ENCODE measurements at places on chromosomes 2 and 18. TPM values are rescaled to one million over a fixed set of nuclear protein-coding genes. Genes with fewer than 3 reads are reported as not detected.

DNA sequence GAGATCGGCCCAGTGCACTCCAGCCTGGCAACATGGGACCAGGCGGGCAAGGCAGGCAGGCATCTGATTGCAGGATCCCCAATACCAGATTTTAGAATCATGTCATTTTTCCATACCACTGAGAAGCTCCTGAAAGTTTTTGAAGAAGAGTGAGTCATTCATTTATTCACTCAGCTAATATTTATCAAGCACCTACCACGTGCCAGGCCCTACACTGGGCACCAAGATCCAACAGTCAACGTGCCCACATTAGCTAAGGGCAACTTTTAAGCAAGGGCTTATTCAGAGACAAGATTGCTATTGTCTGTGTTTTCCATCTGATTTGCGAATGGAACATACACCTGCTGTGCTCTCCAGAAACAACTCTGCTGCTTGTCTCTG is 126.8 kb upstream of the LGALSL start:
- no peak overlapping the region for H3K4me3 ChIP-seq
- H3K4me1 ChIP-seq: peaks cover 7% of the 10 kb centered on the region
- peaks cover 12% of the 10 kb centered on the region for H3K27me3 ChIP-seq
- DNase-seq: no peak
- no peaks in the 10 kb centered on the region for H3K36me3 ChIP-seq
- H3K27ac ChIP-seq: no peak overlapping the region

GRCh38 chr2:126799301-126799700 is 99.4 kb upstream of the TEX51 start:
- H3K4me3 ChIP-seq: no peak overlapping the region
- no peaks in the 10 kb centered on the region for H3K27me3 ChIP-seq
- DNase-seq: no peak
- H3K4me1 ChIP-seq: no peaks in the 10 kb centered on the region
- no peak overlapping the region for H3K27ac ChIP-seq
- H3K36me3 ChIP-seq: no peaks in the 10 kb centered on the region

GRCh38 chr2:222351035-222351434 is 52.2 kb upstream of the PAX3 start:
- no peaks in the 10 kb centered on the region for H3K27me3 ChIP-seq
- no peak for DNase-seq
- H3K36me3 ChIP-seq: no peaks in the 10 kb centered on the region

DNA sequence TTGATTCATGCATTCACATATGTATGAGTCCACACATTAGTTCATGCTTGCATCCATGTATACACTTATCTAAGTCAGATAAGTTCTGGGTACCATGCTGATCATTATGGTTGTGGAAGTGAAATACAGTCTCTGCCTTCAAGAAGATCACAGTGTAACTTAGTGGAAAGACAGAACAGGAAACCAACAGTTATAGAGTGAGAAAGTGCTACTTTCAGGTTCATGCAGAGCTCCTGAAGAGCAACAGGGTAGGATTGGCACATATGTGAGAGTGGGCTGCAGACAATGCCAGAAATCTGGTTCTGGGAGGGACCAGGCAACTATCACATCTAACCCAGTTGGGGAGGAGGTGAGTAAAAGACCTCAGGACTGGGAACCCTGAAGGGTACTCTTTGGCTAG is 35.4 kb upstream of the PGAP1 start:
- DNase-seq: no peak
- H3K27ac ChIP-seq: no peak overlapping the region
- H3K36me3 ChIP-seq: no peaks in the 10 kb centered on the region
- H3K4me1 ChIP-seq: no peaks in the 10 kb centered on the region
- H3K4me3 ChIP-seq: no peak overlapping the region

DNA sequence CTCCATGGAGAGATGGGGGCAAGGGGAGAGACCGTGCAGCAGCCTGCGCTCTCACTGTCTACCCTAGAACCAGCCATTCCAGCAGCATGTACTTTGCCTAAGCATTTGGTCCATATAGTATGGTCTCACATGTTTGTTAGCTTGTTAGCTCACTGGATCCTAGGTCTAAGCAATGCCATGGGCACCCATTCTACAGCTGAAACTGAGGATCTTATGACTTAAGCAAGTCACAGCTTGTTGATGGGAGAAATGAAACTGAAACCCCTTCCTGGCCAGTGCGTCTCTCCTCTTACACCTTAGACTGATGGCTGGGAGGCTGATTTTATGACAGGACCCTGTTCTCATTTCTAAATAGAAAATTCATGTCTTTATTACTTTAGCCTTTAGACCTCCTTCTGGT is 90.1 kb downstream of the EPAS1 start:
- no peak overlapping the region for H3K4me3 ChIP-seq
- no peak for DNase-seq
- H3K27ac ChIP-seq: no peak overlapping the region
- H3K4me1 ChIP-seq: peaks cover 7% of the 10 kb centered on the region
- no peaks in the 10 kb centered on the region for H3K27me3 ChIP-seq
- H3K36me3 ChIP-seq: peaks cover 20% of the 10 kb centered on the region

DNA sequence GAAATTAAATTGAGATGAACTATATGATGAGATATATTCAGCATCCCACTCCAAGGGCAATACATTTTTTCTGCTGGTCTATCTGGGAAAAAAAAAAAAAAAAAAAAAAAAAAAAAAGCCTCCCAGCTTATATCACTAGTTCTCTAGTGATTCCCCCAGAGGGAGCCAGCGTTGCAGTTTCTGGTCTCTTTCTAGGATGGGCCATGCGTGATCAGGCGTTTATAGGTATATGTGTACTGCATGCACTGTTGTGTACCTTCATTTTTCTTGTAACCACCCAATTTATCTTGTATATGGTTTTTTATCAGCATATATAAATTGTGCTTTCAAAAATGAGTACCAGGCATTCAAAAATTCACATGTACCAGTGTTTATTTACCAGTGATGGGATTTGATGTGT is 35.1 kb downstream of the DCDC2C start:
- no peaks in the 10 kb centered on the region for H3K36me3 ChIP-seq
- no peak overlapping the region for H3K4me3 ChIP-seq
- no peaks in the 10 kb centered on the region for H3K27me3 ChIP-seq
- peak; percentile 23 for DNase-seq
- no peak overlapping the region for H3K27ac ChIP-seq
- no peaks in the 10 kb centered on the region for H3K4me1 ChIP-seq

- no peak within 1 kb of the TSS for H3K4me3 ChIP-seq
- no peaks in the 10 kb centered on the region for H3K4me1 ChIP-seq
- H3K36me3 ChIP-seq: no peaks in the 10 kb centered on the region
- no peak for DNase-seq
Observed at GRCh38 chr2:218166791-218167190, at the start of gene CXCR1. CXCR1 (minus strand) TSS chr2:218166962; CDS start chr2:218165211, 1,751 bp downstream.

GRCh38 chr2:224781400-224781799 is 65.2 kb upstream of the CCDC195 start:
- H3K27ac ChIP-seq: no peak overlapping the region
- H3K4me3 ChIP-seq: no peak overlapping the region
- no peaks in the 10 kb centered on the region for H3K4me1 ChIP-seq
- H3K27me3 ChIP-seq: no peaks in the 10 kb centered on the region

GRCh38 chr2:159109517-159109916 is 141.1 kb downstream of the TANC1 start:
- H3K36me3 ChIP-seq: peaks cover 2% of the 10 kb centered on the region
- no peaks in the 10 kb centered on the region for H3K4me1 ChIP-seq
- H3K4me3 ChIP-seq: no peak overlapping the region
- H3K27ac ChIP-seq: no peak overlapping the region
- no peaks in the 10 kb centered on the region for H3K27me3 ChIP-seq
- DNase-seq: no peak

- no peaks in the 10 kb centered on the region for H3K4me1 ChIP-seq
- H3K27me3 ChIP-seq: no peaks in the 10 kb centered on the region
- DNase-seq: no peak
Observed at GRCh38 chr2:148301362-148301761, 280.5 kb downstream of the MBD5 start.

DNA sequence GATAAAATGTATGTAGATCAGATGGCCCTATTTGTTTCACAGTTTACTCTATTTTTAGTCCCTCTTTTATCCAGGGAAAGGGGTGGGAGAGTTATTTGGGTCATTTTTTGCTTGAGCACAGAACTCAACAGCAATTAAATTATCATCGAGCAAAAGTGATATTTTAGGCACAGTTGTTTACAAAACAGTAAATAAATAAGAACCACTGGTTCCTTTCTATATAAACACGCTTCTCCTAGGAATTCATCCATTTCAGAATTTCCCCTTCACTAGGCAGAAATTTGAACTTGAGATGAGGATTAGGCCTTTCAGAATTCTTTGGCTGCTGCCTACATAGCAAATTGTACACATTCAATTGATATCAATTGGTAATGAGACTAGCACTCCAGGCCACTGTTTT is 812.4 kb downstream of the CNTNAP5 start:
- no peaks in the 10 kb centered on the region for H3K4me1 ChIP-seq
- H3K4me3 ChIP-seq: no peak overlapping the region
- no peaks in the 10 kb centered on the region for H3K36me3 ChIP-seq
- H3K27me3 ChIP-seq: no peaks in the 10 kb centered on the region
- H3K27ac ChIP-seq: no peak overlapping the region
- DNase-seq: no peak

- no peak overlapping the region for H3K4me3 ChIP-seq
- no peak for DNase-seq
- H3K27ac ChIP-seq: no peak overlapping the region
- H3K4me1 ChIP-seq: no peaks in the 10 kb centered on the region
Observed at GRCh38 chr2:150247481-150247880, 240.0 kb downstream of the RND3 start.

DNA sequence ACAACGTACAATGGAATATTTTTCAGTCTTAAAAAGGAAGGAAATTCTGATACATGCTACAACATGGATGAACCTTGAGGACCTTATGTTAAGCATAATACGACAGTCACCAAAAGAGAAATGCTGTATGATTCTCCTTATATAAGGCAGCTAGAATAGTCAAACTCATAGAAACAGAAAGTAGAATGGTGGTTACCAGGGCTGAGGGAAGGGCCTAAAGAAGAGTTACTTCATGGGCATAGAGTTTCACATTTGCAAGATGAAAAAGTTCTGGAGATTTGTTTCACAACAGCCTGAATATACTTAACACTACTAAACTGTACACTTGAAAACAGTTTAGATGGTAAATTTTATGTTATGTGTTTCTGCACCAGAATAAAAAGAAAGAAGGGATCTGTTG is 113.3 kb downstream of the GALNT1 start:
- H3K4me1 ChIP-seq: no peaks in the 10 kb centered on the region
- H3K4me3 ChIP-seq: no peak overlapping the region
- no peak overlapping the region for H3K27ac ChIP-seq
- DNase-seq: no peak
- no peaks in the 10 kb centered on the region for H3K27me3 ChIP-seq
- H3K36me3 ChIP-seq: no peaks in the 10 kb centered on the region

DNA sequence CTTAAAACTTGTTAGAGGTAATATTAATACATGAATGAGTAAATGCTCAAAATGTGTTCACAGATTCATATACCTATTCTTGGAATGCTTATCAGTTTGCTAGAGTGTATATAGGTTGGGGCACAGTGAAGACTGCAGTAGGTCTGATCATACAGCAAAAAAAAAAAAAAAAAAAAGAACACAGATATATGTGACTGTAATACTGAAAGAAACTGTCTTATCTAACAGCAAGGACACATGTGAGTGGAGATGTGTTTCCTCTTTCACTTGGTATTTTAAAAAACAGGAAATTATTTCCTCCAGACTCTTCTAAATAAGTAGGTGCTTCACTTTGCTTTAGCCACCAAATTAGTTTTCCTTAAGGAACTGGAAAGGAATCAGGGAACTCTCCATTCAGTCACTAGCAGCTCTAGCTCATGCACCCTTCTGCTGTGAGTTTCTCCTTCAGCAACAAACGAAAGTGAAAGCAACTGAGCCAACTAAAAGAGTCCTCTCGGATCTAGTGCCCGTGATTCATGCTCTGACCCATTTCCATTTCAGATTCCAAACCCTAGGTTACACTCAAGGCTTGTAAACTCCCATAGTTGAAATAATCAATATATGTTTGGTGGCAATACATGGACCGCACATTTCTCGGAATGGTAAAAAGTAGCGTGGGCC is 98.5 kb downstream of the DSEL start:
- H3K4me3 ChIP-seq: peak overlapping the region; percentile 44
- H3K27me3 ChIP-seq: no peaks in the 10 kb centered on the region
- peak overlapping the region; percentile 34 for H3K27ac ChIP-seq
- no peaks in the 10 kb centered on the region for H3K36me3 ChIP-seq
- H3K4me1 ChIP-seq: no peaks in the 10 kb centered on the region

DNA sequence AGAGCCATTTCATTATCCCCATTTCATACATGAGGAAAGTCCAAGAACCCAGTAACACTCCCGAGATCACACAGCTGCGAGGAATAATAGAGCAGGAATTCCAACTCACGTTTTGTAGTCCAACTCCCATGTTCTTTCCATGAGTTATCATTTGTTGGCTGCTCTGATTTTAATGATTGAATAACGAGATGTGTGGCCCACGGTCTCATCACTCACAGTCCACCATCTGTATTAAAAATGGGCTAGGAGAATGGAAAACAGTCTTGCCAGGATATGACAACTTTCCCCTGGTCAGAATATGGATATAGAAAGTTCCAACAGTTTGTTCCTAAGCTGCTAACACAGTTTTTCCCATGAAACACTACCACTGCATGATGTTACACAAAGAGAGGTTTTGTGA is 147.5 kb downstream of the METTL4 start:
- H3K4me1 ChIP-seq: no peaks in the 10 kb centered on the region
- no peak overlapping the region for H3K27ac ChIP-seq
- no peaks in the 10 kb centered on the region for H3K36me3 ChIP-seq
- no peaks in the 10 kb centered on the region for H3K27me3 ChIP-seq
- H3K4me3 ChIP-seq: no peak overlapping the region
- DNase-seq: no peak

DNA sequence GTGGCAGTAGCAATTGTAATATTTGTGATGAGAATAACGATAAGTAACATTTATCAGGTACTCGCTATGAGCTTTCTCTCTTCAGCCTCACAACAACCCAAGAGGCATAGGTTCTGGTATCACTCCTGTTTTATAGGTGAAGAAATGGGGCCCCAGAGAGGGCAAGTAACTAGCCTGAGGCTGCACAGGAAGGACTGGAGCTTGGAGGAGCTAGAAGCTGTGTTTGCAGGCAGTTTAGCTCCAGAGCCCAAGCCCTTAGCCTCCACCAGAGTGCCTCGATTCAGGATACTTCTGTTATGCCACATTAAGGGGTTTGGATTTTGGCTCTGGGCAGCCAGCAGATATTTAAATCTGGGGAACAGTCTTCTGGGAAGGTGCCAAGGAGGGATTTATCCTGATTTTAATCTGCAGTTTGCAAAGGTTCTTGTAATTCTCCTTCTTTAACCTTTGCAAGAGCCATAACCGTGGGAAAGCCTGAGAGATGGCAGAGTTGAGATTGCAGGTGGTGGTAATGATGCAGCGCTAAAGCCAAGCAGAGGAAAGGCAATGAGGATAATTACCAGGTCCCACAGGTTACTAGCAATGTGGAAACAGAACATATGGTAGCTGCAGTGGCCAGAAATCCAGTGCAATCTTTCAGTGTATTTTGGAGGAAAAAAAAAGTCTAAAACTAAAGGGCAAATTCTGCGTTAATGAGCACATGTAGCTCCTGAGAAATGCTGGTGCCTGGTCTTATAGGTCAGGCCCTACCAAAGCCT is 9.1 kb downstream of the MOCOS start:
- no peaks in the 10 kb centered on the region for H3K4me1 ChIP-seq
- no peak overlapping the region for H3K4me3 ChIP-seq
- H3K27me3 ChIP-seq: no peaks in the 10 kb centered on the region

ATP6V1C2 gene
- under 0.01 TPM for total RNA-seq

MPP4 gene
- total RNA-seq: 0.26 TPM

LCT gene
- under 0.01 TPM for total RNA-seq

EFR3B gene
- total RNA-seq: 0.51 TPM

TLX2 gene
- total RNA-seq: not detected

CYBRD1 gene
- 334 TPM for total RNA-seq

COMMD1 gene
- total RNA-seq: 36.0 TPM

LIPG gene
- 0.50 TPM for total RNA-seq

UGT1A4 gene
- not detected for total RNA-seq

DSG1 gene
- total RNA-seq: not detected

GDF7 gene
- 0.33 TPM for total RNA-seq

HOXD12 gene
- not detected for total RNA-seq

ASXL2 gene
- 4.6 TPM for total RNA-seq

FAM117B gene
- total RNA-seq: 2.8 TPM

RFX8 gene
- 2.6 TPM for total RNA-seq
